ENCODE measurements at places on chromosomes 6 and 20.

- peak; percentile 62 for DNase-seq
These were observed 4.3 kb downstream of the ATP5F1E start for GRCh38 chr20:59027741-59028320.

- no peak for DNase-seq
These were observed 623.4 kb downstream of the CDH26 start for GRCh38 chr20:60581606-60582115.

DNA sequence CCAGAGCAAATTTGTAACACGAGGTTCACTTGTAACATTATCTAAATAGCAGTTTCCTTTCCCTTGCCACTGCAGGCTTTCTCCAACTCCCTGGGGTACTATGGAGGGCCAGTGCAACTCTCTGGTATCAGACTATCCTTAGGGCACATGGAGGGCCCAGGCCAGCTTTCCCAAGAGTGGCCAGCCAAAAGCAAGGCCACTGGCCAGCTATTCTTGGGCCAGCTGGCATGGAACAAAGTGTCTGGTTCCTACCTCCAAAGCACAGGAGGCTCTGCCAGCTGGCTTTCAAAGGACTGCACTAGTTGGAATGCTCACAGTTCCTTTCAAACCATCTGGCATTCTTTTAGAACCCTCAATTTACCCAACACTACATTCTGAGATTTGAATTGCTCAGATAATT is 8.7 kb downstream of the RNF24 start:
- DNase-seq = no peak

DNA sequence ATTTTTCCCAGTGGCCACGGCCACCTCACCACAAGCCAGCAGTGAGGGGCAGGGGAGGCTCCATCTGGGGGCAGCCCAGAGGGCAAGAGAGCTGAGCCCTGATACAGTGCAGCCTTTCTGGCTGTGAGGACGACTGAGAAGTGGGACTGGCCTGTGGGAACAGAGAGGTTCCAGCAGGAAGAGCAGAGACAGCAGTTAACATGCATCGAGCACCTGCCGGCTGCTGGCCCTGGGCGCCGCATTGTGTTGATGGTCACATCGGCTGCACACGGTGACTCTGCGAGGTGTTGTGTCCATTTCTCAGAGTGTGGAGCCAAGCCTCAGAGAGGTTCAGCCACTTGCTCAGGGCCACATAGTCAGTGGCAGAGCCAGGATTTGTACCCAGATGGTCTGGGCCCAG is 9.8 kb downstream of the FOXS1 start:
- no peak for DNase-seq

DNA sequence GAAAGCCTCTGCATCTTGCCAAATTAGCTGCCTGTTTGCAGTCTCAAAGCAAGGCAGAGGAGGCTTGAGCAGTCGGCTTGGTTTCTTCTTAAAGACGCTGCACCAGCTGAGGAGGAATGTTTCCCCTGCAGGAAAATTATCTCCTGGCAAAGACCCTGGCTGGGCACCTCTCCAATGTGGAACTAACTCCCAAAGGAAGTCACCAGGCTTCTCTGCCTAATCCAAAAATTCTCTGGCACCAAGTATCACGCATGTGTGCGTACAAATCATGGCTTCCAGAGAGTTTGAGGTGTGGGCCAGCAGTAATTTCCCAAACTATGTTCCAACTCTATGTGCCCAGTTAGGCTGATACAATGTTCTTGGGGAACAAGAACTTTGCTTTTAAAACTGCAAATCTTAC is 176.2 kb downstream of the KIF16B start:
- no peak for DNase-seq

Measured in choroid plexus epithelial cell (primary cell).